Head of caudate nucleus (tissue), 42 donors: ENCODE measurements at places on chromosomes 3 and 15.
A peak's percentile ranks its signal among the peaks of the same experiment; 100 is the strongest.

DNA sequence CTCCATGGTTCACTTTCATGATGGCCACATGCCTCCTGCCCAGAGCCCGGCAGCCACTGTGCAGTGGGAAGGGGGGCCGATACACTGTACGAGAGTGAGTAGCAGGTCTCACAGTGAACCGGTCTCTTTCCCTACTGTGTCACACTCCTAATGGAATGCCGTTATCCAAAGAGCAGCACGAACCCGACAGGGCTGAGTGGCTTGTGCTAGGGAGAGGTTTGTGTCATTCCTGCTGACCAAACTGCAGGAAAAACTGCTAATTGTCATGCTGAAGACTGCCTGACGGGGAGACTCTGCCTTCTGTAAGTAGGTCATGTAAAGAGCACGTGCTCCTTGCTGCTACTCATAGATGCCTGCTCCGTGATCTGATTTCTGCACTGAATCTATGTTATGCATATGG is 105.1 kb downstream of the ARPP21 start:
- no peak for DNase-seq

DNA sequence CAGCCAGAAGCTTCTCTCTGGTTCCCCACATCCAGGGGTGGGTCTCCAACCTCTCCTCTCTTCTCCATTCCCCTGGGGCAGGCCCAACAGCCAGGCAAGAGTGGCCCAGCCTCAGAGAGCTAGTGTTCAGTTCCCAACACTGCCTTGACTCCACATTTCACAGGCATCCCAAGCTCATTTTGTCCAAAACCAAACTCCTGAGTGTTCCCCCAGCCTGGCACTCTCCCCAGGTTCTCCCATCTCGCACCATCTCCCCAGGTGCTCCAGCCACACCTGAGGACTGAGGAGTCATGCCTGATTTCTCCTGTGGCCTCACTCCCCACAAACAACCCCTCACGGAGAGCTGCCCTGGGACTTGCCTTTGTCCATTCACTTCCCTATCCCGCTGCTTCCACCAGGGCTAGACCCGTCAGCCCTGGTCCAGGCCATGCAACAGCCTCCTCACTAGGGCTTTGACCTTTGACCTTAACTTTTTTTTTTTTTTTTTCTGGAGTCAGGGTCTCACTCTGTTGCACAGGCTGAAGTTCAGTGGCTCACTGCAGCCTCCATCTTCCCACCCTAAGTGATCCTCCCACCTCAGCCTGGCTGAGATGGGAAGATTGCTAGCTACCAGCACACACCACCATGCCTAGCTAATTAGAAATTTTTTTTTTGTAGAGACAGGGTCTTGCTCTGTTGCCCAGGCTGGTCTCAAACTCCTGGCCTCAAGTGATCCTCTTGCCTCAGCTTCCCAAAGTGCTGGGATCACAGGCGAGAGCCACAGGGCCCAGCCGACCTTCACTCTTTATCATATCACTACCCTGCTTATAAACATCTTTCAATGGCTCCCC is 3.9 kb upstream of the CSK start:
- no peak for DNase-seq

DNA sequence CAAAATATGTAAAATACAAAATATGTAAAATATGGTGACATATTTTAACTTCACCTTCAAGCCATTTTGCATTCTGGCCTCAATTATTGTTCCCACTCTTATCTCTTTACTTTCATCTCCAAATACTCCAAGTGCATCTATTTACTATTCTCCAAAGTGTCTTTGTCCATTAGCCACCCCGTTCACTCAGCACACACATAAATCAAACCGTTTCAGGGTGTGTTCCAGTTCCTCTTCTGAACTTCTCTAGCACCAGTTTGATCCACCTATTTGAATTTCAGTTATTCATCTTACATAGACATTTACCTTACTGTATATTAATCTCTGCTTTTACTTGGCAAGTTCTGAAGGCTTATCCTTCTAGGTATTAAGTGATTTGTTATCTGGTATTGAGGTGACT is 45.1 kb downstream of the SGO1 start:
- DNase-seq = no peak

DNA sequence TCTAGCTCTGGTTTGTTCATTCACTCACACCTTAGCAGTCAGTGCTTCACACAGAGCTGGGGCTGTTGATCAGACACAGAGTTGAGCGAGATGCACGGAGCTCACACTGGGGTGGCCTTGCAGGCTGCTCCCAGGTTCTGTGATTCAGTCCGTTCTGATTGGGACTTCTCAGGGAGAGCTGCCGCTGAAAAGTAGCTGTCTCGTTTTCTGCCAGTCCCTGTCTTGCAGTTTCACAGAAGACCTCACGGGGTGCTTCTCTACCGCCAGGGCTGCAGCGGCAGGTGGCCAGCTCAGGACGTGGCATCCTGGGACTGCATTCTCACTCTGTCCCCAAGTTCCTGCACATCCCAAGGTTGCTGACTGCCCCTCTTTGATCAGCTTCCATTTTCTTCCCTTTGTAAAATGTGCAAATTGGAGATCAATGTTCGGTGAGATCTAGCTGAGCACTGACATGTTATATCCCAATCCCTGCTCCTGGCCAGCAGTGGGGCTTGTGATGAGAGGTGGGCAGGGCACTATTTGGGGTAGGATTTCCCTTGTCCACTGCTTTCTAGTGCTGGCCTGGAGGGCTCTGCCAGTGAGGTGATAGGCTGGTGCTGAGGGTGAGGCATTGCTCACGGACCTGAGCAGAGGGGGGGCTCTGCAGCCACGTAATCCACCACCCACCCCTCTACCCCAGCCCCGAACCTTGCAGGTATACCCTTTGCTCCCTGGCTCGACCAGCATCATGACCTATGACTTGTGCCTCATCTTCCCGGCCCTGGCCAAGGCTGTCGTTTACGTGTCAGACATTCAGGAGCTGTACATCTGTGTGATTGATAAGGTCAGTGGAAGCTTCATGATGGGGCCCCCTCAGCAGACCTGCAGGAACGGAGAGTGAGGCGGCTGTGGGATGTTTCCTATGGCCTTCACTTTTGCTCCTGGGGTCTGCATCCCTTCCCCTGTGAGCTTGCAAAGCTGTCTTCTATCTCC is 5.3 kb upstream of the TXNRD3 start:
- DNase-seq = no peak

DNA sequence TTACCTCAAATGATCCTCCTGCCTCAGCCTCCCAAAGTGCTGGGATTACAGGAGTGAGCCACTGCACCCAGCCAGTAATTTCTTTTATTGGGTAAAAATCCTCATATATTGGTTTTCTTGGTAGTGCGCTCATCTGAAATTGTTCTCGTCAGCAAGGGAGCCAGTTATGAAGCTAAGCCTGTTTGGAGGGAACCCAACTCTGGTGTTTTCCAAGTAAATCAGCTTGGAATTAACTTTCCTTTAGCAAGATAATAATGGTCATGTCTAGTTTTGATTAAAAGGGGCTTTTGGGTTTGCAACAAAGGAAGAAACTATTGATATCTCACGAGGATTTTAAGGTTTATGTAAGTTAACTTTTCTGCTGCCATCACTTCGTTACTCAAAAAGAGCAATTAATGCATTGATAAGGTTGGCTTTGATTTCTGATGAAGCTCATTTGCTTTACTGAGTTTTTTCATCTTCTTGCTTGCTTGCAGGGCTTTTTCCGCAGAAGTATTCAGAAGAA is 72.7 kb downstream of the RARB start:
- no peak for DNase-seq

- no peak for DNase-seq
Observed at GRCh38 chr15:42151736-42152135, 4.7 kb downstream of the PLA2G4F start.

DNA sequence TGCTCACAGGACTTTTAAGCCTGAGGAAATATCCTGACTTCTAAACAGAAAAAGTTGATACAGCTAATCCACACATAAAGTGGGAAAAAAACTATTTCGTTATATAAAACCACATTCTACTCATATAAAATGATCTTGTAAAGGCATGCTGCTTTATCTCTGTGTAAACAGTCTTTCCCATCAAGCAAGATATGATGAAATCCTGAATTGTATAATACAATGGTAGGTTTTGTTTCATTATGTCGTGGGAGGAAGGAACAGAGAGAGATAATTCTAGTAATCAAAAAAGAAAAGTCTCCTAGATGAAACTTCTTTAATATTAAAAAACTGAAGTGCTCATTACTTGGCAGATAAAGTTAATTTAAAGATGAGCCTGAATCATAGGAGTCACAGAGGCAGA is 92.6 kb upstream of the SNTN start:
- DNase-seq = no peak

GRCh38 chr3:97430601-97431000 is 334.0 kb upstream of the ARL6 start:
- no peak for DNase-seq

- DNase-seq = no peak
Observed at GRCh38 chr3:151135541-151136337, 50.3 kb downstream of the MED12L start.

DNA sequence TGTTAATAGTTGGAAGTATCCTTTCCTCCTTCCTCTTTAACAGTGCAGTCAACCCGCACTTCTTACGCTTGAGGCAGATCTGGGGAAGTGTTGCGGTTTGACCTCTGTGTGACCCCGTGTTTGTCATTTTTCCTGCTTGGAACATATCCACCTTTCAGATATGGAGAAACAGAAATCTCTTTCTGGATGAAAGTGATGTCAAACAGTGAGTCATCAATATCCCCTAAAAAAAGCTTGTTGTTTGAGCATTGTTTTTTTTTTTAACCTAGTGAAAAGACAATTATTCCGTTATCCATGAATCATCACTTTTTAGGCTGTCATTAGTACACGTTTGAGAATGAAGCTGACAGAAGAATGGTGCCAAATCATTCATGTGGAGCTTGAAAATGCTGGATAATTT is 293.7 kb downstream of the ARPP21 start:
- peak; percentile 61 for DNase-seq

- DNase-seq = no peak
Observed at GRCh38 chr15:25515633-25516032, 76.8 kb upstream of the UBE3A start.

DNA sequence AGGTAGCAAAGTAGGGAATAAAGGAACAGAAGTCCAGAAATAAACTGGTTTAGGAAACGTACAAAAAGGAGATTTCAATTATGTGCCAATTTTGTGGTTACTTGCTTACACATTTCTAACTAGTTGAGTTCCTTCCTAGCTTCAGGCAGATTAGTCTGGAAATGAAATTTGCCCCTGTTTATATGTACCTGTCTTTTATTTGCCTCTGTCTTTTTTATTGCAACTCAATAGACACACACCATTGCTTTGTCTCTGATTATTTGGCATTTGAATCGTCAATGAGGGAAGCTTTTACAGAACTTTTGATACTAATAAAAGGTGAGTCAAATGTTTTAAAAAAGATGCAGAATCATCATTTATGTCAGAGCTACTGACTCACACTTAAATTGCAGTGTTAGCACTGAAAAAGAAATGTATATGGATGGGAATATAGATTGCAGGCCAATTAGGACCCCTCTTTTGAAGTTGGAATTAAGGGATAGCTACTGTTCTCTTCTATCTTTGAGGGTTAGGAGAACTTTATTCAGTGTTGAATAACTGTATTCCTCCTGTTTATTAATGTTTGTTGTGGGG is 60.5 kb downstream of the TRAK1 start:
- DNase-seq = no peak

DNA sequence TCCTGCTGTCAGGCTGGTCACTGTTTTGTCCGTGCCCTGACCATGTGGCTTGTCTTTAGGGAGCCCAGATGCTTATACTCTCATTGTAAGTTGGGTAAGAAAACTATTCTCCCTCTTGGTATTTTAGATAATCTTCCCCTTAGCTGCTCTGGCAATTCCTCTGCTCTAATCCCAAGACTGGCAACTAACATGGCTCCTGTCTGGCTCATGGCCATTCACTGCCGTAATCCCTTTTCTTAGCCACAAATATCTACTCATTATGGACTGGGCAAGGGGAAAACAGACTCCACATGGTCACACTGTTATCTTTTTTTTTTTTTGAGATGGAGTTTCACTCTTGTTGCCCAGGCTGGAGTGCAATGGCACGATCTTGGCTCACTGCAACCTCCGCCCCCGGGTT is 38.8 kb downstream of the TYRO3 start:
- DNase-seq = no peak

GRCh38 chr3:126337980-126338651 is 19.1 kb downstream of the KLF15 start:
- peak; percentile 5 for DNase-seq

GRCh38 chr15:37733628-37734027 is 200.8 kb upstream of the TMCO5A start:
- no peak for DNase-seq

GRCh38 chr3:138078096-138078495 is 37.3 kb downstream of the DZIP1L start:
- peak; percentile 29 for DNase-seq

GRCh38 chr3:166461626-166462025 is 624.4 kb upstream of the BCHE start:
- no peak for DNase-seq

DNA sequence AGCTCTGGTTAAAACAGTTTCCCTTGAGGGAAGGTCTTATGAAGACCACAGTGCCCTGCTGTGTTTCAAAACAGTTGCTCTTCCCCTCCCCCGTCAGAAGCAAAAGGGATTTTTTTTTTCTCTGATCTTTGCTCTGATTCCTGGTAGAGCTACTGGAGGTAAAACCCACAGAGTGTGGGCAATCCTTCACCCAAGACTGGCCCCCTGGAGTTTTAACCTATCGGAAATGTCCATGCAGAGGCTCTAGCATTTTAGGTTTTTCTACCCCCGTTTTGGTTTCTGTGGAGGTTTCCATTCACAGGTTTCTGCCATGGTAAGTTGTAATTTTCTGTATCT is 27.7 kb downstream of the GRM2 start:
- DNase-seq = no peak

GRCh38 chr3:22360164-22360563 is 609.2 kb upstream of the ZNF385D start:
- no peak for DNase-seq

GRCh38 chr3:9067352-9067975 is 104.2 kb upstream of the RAD18 start:
- DNase-seq = peak; percentile 41

DNA sequence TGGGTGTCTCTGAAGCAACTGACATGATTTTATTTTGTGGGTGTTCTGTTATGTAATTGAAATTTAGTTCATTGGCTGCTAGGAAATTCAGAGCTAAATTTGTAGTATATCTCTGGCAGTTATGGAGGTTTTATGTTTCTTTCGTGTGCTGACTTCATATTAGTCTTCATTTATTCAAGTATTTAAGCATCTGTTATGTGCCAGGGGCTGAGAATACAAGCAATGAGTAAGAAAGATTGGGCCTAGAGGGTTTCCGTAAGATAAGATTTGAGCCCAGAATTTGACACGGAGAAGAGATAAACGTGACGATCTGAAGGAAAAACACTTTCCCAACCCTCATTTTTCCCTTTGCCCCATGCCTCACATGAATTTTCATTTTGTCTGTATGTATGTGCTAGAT is 75.2 kb upstream of the ACKR4 start:
- DNase-seq = no peak

GRCh38 chr3:5120446-5120845 is 1.6 kb upstream of the ARL8B start:
- no peak for DNase-seq

- no peak for DNase-seq
Observed at GRCh38 chr3:101879623-101880284, 30.4 kb downstream of the NFKBIZ start.

DNA sequence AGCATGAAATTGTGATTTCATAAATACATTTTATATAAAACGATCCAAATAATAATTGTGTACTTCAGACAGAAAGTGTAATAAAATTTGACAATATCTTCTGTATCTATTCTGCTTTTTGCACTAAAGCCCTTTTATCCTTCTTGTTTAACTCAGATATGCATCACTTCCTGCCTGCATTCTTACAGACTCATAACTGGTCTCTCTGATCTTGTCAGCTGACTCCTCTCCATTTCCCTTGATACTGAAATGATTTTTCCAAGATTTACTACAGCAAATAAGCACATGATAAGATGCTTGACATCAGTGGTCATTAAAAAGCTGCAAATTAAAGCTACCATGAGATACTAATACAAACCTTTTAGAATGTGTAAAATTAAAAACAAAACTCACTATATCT is 25.3 kb upstream of the SI start:
- no peak for DNase-seq
